ENCODE measurements at places on chromosomes 4 and X.

GRCh38 chrX:113793563-113793962, 790.3 kb upstream of the HTR2C start:
- DNase-seq, result peak; percentile 1

DNA sequence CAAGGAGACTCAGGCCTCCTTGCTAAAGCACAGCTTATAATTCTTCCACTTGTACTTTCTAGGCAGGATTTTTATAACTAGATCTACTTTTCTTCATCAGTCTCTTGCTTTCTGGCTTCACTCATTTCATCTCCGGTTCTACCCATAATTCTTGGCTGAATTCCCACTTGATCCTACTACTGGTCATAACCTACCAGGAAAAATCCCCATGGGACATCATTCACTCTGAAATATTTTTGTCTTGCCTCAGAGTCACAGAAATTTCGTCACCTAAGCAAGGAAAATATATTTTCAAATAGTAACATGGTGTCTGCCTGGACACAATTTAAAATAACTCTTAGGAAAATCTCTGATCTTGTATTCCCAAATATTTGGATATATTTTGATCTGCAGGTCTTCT, 122.3 kb downstream of the TEX13A start:
- DNase-seq, result peak; percentile 21

DNA sequence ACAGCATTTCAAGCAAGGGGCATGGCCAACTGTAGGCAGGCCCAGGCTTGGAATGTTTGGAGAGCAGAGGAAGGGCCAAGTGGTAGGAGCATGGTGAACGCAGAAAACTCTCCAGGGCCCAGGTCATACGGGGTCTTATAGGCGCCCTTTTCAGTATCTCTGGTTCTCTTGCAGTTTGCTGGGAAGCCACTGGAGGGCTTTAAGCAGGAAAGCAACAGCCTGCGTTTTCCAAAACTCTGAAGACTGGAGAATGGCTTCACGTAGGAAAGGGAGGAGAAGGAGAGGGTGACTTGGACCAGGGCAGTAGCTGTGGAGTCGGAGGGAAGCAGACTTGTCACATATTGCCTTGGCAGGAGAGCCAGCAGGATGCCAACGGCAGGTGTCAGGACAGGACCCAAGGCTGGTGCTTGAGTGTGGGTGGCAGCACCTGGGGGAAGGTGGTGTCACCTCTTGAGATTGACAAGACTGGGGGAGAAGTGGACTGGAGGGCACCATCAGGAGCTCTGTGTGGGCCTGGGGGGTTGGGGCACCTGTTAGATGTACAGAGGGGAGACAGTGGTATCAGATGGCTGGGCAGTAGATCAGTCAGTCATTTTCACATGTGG, 21.9 kb downstream of the TKTL1 start:
- DNase-seq, result no peak

DNA sequence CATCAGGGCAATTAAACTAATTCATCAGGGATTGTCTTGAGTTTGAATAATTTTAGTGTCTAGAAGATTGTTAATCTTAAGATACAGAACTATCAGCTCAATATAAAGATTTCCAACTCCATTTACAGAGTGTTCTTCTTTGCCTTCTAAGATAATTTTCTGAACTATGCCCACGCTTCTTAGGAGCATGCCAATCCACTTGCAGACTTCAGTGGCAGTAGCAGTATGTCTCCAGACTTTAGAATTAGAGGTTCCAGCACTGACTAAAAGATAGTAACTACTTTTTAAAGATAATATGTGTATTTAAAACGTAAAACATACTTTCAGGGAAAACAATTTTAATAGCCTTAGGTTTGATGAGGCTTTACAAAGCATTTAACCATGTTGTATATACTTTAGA, 34.2 kb upstream of the GALNT7 start:
- no peak for DNase-seq

DNA sequence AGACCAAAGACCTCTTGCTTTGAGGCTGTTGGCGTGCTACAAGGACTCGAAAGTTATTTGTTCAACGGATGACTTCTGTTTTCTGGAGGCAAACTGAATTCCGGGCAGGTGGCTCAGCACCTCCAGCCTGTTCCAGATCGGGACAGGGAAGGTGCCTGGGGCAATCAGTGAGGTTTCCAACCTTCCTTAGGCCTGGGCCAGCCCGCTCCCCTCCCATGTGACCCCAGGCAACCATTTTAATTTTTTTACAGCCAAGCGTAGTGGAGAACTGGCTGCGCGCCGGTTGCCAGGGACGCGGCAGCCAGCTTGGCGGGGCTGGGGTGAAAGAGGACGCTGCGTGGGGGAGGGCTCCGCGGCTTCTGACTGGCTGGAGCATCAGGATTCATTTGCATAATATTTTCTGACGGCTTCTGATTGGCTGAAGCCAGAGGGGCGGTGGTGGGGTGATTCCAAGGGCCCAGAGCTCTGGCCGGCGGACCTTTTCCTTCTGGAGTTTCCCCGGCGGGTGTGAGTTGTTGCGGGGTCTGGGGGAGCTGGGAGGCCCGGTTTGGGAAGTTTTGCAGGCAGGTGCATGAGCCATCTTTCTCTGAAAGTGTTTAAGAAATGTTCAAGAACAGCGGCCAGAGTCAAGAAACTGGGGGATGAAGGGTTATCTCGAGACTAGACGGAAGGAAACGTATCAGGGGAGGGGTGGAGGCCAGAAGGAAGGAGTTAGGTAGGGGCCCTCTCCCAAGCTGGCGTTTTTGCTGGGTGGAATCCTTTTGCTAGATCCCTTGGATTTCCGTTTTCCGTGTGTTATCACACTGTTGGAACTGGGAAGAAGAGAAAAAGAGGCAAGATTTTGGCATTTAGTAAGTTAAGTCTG, at the start of gene MID1IP1:
TSS of gene MID1IP1 (plus strand) at position 479 of the 865 bp plus-strand sequence. CDS start 3,488 bp downstream, outside the sequence.
- DNase-seq, result peak; percentile 91

GRCh38 chr4:32672359-32672758, 1952.2 kb downstream of the PCDH7 start:
- no peak for DNase-seq

- DNase-seq, result peak; percentile 17
Measured at GRCh38 chr4:139297001-139297410, 4.3 kb upstream of the NAA15 start.

DNA sequence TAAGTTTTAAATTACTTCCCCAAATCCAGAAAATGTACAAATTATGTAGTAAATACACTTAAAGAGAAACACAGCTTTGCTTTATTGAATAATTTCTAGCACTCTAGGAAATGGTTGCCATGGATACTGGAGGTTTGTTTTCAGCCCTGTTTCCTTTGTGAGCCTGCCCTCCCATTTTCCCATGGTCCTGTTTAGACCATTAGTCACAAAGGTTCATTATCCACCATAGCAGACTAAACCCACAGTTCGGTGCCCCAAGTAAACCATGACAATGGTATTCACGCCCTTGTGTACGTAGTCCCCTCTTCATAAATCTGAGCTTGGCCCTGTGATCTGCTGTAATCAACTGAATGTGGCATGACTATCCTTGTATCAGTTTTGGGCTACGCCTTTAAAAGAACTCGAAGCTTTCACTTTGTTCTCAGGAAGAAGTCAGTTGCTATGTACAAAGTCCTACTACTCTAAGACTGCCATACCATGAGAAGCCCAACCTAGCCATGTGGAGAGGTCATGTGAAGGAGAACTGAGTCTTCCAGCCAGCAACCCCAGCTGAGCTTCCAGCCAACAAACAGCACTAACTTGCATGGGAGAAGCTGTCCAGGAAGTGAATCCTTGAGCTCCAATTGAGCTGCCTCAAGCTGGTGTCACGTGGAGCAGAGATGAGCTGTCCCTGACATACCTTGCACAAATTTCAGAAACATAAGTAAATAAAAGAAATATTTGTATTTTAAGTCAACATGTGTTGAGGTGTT, 300.4 kb downstream of the LDB2 start:
- DNase-seq, result peak; percentile 42

- DNase-seq, result no peak
Measured at GRCh38 chr4:144739511-144740033, 93.6 kb downstream of the HHIP start.

Data from fibroblast of skin of right quadriceps (primary cell).